ENCODE measurements at places on chromosomes 6 and 20.

GRCh38 chr6:72890233-72890632 is 268.4 kb downstream of the KCNQ5 start:
- no peak for DNase-seq

DNA sequence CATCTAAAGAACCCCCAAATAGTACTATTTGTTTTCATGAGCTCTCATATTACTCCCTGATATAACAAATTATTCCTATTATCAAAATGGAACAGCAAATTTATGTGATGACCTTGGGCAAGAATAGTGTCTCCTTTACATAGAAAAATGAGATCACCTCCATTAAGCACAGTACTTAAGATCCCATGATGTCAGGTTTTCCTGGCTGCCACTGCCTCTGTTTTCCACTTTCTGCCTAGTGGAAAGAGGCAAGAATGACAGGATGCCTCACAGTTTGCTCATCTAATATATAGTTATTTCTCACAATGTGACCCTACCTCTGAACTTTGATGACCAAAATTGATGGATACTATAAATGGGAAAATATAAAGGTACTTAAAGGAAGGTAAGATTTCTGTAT is 260.1 kb upstream of the SGK1 start:
- DNase-seq, result no peak

DNA sequence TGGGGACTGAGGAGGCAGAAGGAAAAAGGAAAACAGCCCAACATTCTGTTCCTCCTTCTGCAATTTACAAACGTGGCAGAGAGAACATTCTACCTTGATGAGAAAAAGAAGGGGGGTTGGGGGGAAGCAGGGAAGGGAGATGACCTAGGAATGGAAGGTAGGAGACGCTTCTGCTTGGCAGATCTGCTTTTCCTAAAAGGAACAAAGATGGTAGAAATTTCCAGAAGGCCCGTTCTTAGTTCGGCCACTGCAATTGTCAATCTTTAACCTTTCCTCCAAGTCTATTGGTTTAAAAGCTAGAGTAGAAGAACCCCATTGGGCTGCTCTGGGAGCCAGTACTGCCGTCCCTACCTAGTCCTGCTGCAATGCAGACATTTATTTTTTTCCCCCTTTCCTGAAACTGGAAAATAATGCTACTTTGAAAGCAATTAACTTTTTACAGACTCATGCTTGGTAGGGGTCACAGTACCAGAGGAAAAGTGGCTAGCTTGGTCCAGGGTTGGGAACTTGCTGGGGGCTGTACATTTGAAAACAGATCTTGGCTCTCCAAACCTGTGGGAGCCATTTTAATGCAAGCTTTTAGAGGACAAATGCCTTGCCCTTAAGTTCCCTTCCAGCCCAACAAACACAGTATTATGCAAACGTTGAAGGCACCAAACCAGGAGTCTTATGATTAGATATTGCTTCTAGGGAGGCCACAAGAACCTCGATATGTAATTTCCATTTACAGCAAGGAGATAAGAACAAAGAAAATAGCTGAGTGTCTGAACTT is 2.6 kb downstream of the ZMYND8 start:
- no peak for DNase-seq

DNA sequence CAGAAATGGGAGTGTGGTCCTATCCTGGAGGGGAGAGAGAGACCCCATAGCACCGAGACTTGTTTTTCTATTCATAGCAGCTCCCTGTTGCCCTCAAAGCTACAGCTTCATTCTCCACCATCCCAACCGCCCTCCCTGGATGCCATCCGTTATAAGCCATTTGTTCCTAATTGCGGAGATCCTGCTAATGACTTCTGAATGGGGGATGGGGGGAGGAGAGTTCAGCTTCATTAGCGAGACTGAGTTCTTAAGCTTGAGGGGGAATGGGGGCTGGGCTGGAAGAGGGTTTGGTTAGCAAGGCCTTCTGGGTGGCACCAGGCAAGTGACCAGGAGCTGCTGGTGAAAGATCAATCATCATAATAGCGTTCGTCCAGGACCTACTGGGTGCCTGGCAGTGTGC is 27.1 kb downstream of the FOXP4 start:
- DNase-seq, result no peak

DNA sequence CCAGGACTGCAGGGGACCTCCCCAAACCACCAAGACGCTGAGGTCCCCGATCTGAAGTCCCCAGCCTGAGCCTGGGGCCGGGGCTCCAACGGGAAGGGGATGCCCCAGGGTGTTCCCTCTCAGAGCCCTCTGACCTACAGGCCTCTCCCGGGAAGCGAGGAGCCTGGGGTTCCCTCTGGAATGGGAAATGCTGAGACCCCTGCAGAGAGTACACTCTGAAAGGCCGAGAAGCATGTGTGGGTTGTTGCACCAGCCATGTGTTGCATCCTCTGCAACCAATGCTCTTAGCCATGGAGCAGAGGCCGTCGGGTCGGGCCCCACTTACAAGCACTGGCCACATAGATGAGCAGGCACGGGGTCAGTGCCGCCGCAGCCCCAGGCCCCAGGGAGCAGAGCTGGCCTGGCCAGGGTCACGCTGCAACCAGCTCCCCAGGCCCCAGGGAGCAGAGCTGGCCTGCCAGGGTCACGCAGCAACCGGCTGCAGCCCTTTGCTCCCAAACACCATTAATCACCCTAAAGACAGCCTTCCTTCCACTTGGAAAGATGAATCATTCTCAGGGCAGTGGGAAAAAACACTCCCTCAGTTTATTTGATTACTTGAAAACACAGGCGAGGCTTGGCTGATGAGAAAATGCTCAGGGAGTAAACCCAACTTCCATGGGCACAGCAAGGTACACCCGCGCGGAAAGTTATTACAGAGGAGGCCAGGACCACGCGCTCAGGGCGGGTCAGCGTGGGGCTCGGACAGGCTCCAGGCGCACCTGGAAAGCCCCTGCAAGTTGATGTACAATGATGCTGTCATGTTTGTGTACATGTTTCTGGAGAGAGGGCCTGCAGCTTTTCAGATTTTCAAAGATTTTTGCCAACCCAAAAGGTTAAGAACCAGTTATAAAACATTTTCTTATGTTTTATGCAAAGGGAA is 78.0 kb upstream of the AFDN start:
- no peak for DNase-seq

DNA sequence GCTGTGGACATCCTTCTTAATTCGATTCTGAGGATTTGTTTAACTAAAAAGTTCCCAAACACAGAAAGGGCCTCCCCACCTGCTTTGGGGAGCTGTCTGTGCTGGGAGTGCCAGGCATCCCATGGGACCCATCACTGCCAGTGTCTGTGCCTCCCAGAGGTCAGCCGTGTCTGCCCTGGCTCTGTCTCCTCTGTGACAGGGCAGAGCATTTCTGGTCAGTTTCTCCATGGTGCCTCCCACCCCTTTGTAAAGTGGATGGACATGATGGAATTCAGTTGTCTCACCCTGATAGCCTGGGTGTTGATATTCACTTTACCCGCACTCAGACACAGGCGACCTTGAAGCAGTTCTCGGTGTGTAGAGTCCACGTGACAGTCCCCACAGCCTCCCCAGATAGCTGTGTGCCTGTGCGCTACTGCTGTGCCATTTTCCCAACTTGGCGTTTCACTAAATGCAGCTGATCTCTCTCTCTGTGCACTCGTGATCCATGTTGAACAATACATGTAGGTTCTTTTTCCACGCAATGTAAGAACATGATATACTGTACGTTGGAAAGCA is 70.5 kb downstream of the CDS2 start:
- no peak for DNase-seq

- no peak for DNase-seq
Measured at GRCh38 chr20:64069614-64070243, 6.7 kb downstream of the TCEA2 start.

GRCh38 chr6:117459204-117459944 is 23.1 kb upstream of the DCBLD1 start:
- DNase-seq, result no peak

- DNase-seq, result no peak
Measured at GRCh38 chr6:42012501-42013133, 37.7 kb upstream of the TAF8 start.

- DNase-seq, result peak; percentile 26
Measured at GRCh38 chr6:43952746-43953145, 174.5 kb downstream of the MRPL14 start.

DNA sequence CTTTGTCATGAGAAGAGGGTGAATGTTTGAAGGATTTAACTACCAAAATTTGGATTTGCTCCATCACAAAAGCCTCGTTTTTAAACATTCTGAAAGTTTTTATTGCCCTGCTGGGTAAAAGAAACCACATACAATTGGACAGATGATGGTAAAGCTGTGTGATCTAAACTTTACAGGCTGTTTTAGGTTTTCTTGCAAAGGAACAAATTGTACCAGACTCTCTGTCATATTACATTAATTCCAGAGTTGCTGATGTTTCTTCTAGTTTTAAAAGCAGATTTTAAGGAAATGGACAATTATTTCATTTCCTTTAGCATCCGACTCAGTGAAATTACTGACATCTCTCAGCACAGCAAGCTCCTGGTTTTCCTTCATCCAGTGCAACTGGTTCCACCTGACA is 53.2 kb downstream of the CRYBG1 start:
- DNase-seq, result no peak

GRCh38 chr6:42979523-42980177 is 669 bp upstream of the PEX6 start:
- DNase-seq, result peak; percentile 42
